A673 (cell line): ENCODE measurements at places on chromosomes 1 and 21. TPM values are rescaled to one million over a fixed set of nuclear protein-coding genes. Genes with fewer than 3 reads are reported as not detected.

Gene TMEM39B
- total RNA-seq: 30.4 and 32.4 TPM in 2 replicates

GRCh38 chr1:230084408-230085177 lies 17.6 kb downstream of the GALNT2 start:
- no peaks in the 10 kb centered on the region for H3K27me3 ChIP-seq
- no peak overlapping the region for H3K4me3 ChIP-seq
- H3K4me1 ChIP-seq: peaks cover 41% of the 10 kb centered on the region
- DNase-seq: peak; percentile 89

GRCh38 chr1:153353226-153353947 lies 4.3 kb upstream of the S100A9 start:
- H3K36me3 ChIP-seq: no peaks in the 10 kb centered on the region
- H3K4me1 ChIP-seq: no peaks in the 10 kb centered on the region
- H3K27me3 ChIP-seq: peaks cover 50% of the 10 kb centered on the region
- DNase-seq: no peak
- H3K4me3 ChIP-seq: no peak overlapping the region

GRCh38 chr1:21294266-21294989 lies 4.2 kb upstream of the ECE1 start:
- no peak overlapping the region for H3K27ac ChIP-seq
- H3K27me3 ChIP-seq: no peaks in the 10 kb centered on the region
- DNase-seq: no peak
- H3K4me3 ChIP-seq: no peak overlapping the region

DNA sequence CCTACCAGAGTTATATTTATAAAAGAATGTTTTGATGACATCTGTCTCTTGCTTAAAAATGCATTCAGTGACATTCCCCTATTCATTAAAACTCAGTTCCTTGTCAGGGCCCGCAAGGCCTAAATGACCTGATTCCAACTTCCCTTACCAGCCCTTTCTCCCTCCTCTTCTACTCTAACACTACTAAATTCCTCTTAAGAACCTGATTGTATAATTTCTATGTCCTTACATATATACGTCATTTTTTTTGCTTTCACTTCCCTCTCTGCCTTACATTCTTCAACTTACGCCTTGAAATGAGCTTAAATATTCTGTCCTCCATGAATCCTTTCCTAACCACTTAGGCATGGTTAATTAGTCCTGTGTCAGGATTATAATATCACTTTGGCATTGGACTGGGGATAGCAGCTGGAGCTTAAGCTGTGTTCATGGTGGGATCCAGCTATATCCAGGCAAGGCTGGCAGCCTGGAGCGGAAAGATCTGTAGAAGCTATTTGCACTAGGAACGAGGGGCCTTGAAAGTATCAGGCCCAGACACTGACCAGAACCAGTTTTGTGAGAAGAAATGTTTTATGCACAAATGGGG lies 360.2 kb upstream of the PTBP2 start:
- no peak overlapping the region for H3K27ac ChIP-seq
- no peak overlapping the region for H3K4me3 ChIP-seq
- peaks cover 27% of the 10 kb centered on the region for H3K4me1 ChIP-seq
- DNase-seq: no peak
- no peaks in the 10 kb centered on the region for H3K27me3 ChIP-seq
- no peaks in the 10 kb centered on the region for H3K36me3 ChIP-seq

Gene BOLA1
- 15.7 and 18.8 TPM in 2 replicates for total RNA-seq

Gene SIM2
- total RNA-seq: 42.7 and 49.1 TPM in 2 replicates
